ENCODE measurements at places on chromosomes 7 and 10.

DNA sequence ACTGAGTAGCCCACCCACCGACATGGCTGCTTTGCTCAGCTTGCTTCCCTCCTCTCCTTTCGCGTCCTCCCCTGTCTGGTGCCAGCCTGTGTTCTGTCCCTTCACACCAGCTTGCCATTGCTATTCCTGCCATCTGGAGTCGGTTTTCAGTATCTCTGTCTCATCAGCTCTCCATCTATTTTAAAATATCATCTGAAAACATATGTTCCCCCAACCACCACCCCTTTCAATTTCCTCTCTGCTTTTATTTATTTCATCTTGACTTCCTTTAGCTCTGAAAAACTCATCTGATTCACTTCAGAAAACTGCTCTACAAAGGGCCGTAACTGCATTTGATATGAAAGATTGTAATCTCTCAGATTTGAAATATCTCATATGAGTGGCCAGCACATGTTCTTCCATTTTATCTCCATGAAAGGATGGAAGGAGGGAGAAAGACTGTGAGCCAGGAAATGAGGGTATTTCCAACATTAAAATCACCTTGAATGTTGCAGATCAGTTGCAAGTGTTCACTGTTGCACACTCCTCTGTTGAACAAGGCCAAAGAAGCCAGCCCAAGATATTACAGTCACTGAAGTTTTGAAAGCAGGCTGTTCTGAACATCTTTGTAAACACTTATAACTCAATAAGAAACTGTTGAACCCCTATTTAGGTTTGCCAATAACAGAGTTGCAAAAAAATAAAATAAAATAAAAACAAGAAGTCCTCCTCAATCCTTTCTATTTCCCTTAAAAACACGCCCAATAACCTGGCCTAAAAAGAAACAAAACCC, 202.4 kb upstream of the NEBL start:
- no peak for DNase-seq

DNA sequence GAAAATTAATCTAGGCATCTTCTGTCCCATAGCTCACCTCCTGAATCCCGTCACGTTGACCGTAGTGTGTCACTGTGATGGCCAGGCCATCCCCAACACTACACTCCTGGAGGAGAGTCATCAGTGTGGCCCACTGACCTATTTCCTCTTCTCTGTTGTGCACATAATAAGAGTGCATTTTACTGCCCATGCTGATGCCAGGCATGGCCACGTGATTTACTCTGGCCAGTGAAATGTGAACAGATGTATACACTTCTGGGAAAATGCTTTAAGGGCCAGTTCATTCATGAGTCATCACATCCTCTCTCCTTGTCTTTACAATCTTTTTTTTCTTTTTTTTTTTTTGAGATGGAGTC, 101.9 kb upstream of the PIP4K2A start:
- no peak for DNase-seq

- no peak for DNase-seq
Measured at GRCh38 chr7:29086545-29086944, 59.8 kb downstream of the CPVL start.

GRCh38 chr7:19094138-19094537, 23.3 kb downstream of the TWIST1 start:
- DNase-seq: no peak

- DNase-seq: no peak
Measured at GRCh38 chr10:1551636-1552338, 185.5 kb downstream of the ADARB2 start.

GRCh38 chr7:94179466-94179865, 175.3 kb upstream of the BET1 start:
- no peak for DNase-seq

GRCh38 chr7:143384148-143384547, 3.0 kb downstream of the ZYX start:
- DNase-seq: no peak

GRCh38 chr10:100890673-100891317, 22.0 kb upstream of the SLF2 start:
- no peak for DNase-seq

DNA sequence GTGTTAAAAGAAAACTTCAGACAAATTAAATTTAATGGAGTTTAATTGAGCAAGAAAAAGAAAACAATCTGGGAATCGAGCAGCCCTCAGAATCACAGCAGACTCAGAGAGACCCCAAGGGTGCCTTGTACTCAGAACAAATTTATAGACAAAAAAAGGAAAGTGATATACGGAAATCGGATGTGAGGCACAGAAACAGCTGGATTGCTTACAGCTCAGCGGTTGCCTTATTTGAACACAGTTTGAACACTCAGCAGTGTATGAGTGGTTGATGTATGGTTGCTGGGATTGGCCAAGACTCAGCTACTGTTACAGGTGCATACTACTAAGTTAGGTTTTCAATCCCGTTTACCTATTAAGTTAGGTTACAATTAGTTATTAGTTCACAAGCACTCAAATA, 103.8 kb upstream of the LYZL1 start:
- DNase-seq: no peak

DNA sequence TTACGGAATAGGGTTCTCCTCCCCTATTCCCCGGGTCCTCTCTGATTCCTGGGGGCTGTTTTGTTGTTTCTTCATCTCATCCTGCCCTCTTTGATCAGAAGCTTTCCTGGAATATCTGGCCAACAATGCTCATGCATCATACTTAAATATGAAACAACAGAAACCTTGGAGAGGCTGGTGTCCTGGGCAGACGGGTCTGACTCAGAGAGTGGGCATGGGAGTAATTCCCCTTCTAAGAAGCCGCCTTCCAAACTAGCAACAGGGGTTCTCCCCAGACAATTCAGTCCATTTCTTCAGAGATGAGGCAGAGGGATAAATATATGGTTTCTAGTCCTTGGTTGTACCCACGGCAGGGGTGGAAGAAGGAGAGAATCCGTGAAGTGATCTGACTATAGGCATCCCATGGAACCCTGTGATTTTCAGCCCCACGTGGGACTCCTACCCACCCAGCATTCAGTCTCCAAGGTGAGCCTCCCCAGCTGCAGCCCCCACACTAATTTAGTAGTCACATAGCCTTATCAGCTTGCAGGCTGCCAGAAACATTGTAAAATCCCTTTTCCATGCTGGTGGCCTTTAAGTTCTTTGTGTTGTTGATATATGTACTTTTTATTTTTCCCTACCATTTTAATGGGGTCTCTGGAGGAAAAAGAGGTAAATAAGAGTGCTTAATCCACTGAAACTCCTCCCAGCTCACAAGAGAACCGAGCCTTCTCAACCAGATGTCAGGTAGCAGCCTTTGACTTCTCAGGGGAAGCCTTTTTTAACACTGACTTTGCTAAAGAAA, 119.2 kb downstream of the SFMBT2 start:
- no peak for DNase-seq

DNA sequence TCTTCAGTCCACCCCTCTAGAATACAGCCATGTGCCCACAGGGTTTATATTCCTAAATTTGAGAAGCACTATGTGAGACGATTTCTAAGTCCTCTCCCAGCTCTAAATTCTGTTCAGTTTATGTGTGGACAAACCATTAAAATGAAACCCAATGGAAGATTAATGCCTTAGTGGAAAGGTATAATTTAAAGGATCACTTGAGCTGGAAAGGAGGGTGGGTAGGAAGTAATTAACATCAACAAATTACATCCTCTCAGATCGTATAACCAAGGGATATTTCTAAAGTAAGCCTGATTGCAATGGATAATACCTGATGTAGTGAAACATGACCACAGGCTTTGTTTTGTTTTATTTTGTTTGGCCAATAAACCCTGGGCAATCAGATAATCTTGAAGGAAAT, 511.0 kb upstream of the COBL start:
- DNase-seq: no peak

DNA sequence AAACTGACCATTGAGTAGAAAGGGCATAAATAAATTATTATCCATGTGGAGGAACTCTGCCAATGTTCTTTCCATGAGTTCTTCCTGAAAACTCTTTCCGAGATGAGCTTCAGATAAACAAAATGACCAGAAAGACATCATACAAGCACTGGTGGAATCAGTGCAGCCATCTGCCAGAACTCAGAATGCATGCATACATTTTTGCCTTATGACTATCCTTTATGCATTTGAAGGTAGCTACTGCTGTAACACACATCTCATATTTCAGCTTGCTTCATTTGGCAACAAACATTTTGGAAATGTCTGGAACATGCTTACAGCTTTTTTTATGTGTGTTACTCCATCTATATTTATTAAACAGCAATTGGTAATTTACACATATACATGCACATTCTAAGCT, 448.9 kb downstream of the PLXDC2 start:
- no peak for DNase-seq

DNA sequence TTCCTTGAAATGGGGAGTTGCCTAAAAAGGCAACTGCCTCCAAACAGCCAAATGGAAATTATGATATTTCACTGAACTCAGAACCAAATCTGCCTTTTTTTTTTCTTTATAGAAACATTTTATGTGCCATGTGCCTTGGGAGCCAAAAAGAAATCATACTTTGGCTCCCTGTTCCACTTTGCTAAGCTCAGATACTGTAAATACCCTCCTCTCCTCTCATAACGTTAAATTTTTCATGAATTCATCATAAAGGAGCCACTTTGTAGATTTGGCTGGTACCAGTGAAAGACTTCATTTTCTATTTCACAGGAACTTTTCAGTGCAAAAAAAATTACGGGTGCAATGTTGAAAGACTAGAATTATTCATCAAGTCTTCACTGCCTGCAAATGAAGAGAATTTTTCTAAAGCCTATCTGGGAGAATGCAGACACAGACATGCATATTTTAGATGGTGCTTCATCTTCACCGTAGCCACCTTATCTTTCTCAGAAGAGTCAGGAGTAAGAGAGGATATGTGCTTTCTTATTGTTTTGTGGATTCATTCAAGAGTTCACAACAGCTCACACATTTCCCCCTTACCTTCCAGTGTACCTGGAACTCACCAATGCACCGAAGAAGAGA, 742.3 kb upstream of the GALNT17 start:
- DNase-seq: no peak

DNA sequence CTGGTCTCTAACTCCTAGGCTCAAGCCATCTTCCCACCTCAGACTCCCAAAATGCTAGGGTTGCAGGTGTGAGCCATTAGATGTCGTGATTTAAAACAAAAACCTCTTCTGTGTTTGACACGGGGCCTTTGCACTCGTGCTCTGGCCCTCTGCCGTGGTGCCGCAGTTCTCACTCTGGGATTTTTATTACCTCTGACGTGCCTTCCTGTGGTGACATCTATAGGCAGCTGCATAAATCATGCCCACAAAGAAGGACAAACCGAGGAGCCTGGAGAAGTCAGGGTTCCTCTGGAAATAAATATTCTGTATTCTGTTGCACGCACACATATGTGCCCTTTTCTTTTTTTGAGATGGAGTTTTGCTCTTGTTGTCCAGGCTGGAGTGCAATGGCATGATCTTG, 25.9 kb upstream of the OCM start:
- DNase-seq: no peak

GRCh38 chr7:127678947-127679346, 27.0 kb downstream of the SND1 start:
- DNase-seq: no peak

DNA sequence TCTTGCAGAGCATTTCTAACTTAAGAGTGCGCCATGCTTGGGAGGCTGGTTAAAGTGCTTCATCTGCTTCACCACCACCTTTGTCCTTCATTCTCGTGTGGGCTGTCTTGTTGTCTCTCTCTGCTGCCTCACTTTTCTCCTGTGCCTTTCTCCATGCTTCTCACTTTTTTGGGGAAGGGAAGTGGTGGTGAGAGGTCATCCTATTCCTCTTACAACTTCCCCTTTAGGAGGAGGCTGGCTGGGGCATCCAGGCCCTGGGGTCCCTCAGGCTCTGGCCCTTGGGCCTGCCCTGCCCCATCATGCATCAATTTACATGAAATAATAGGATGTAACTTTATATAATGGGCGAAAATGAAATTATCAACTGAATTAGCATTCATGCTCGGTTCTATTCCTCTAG, 39.9 kb upstream of the PIP4K2A start:
- DNase-seq: no peak

DNA sequence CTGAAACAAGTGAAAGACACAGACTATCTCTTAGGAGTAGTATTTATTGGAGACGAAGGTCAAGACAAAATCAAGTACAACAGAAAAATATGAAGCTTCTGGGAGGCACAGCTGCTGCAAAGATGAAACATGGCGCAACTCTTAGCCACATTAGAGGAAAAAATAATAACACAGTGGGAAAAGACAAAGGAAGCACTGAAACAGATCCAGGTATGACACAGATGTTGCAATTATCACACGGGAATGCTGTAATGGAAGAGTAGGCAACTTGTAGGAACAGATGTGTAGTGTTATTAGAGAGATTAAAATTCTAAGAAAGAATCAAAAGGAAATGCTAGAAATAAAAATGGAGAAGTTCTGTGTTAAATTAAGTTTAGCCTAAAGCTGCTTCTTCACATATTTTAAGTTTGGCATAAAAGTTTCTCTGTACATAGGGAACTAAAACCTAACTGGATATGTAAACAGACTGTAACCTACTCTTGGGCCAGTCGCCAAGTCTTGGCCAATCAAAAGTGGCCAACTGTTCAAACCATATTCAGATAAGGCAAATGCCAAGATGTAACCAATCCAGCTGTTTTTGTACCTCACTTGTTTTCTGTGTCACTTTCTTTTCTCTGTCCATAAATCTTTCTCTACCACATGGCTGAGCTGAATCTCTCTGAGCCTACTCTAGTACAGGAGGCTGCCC, 1132.0 kb upstream of the LRRTM3 start:
- DNase-seq: no peak

DNA sequence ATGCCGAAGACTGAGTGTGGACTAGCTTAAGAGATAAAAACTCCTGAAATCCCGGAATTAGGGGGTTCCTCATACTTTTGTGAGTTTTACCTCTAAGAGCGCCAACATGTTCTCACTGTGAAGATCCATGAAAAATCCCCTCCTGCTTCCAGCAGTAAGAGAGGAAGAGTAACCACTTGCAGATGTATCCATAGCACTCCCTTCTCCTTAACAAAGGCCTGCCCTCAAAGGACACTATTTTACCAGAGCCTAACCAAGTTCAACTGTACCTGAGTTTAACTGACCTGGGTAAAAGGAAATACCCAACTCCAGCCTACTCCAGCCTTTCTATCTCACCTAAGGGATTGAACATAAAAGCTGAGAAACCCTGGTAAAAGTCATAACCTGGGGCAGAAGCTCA, 280.9 kb downstream of the POLR1F start:
- no peak for DNase-seq

GRCh38 chr10:69649786-69650550, 19.9 kb downstream of the FAM241B start:
- no peak for DNase-seq

DNA sequence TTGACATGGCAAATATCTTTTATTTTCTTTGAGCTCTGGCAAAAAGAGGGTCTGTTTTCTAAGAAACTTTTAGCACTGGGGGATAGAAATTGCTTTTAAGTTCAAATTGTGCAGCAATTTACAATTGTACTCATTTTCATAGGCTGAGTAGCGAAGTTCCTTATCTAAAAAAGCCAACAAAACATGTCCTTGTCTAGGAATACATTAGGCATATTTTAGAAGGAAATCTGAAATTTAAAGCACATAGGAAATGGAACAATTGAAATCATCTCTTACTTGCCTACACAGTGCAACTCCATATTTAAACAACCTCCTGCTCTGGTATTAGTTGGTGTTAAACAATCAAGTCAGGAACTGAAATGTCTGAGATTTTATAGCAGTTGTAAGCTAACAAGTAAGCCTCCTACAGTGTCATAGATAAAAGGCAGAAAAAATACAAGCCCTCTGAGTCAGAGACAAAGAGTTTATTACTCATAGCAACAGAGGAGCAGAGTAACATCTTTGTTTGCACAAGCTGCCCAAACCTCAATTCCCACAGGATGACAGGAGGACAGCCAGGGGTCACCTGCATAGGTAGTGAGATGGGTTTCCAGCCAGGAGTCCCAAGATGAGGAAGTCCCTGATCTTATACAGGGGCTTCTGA, 280.2 kb upstream of the HGF start:
- no peak for DNase-seq

Data from activated T-helper 1 cell treated with anti-CD3 and anti-CD28 coated beads, Interleukin-2, amount 50 U/mL, for 16 hours (primary cell).